GM23338 (cell line): ENCODE measurements at places on chromosomes 6 and 20.

- DNase-seq = no peak
These were observed 8.3 kb downstream of the R3HDML start for GRCh38 chr20:44345147-44345546.

- peak; percentile 69 for DNase-seq
These were observed 1.2 kb downstream of the TPD52L1 start for GRCh38 chr6:125154761-125155135.

DNA sequence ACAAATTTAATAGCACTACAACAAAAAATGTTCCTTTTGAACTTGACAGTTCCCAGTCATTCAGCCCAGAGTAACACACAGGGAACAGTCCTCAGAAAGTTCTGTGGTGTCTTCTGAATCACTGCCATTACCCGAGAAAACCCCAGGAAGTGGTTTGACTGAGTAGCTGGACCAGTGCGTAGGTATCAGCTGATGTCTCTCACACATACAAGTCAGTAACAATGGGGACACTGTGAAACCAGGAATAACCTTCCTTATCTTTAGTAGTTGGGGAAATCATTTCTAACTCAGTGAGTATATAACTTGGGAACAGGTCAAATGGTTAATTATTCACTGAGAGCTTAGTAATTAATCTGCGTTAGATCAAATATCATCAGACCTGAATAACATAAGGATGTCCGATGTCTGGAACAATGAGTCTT lies 73.1 kb downstream of the HIVEP2 start:
- no peak for DNase-seq

DNA sequence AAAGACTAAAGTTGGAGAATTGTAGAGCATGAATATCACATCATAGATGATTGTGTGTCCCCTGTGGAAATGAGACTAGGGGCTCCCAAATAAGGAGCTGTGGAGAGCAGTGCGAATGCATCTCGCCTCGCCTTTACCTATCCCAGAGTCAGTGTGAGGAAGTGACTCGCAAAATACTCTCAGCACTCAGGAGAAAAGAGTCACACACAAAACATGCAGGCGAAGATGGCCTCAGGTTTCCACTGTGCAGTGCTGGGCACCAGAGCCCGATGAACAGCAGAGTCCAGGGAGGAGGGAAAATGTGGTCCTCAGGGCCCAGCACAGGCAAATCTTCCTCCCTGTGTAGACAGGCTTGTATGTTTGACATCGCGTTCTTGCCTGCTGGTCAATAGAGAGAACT lies 126.5 kb upstream of the AFDN start:
- DNase-seq = no peak

DNA sequence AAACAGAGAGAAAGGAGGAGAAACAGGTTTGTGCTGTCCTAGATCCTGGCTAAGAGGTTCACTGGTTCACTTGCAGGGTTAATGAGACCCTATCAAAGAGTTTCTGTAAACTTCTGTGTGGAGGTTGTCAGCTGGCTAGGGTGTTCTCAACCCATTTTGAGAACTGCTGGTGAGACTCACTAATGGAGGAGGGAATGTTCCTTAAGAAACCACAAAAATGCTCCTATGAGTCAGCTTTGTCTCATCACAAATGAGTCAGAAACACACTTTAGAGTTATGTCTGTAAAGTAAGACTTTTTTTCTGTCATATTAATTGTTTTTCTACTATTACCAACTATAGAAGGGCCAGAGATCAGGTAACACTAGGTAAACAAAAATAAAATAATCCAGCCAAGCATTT lies 884.4 kb downstream of the PHF3 start:
- peak; percentile 2 for DNase-seq

GRCh38 chr6:44100088-44100550 lies 27.1 kb downstream of the MRPL14 start:
- DNase-seq = peak; percentile 53

- peak; percentile 65 for DNase-seq
These were observed 172.1 kb upstream of the GGTLC1 start for GRCh38 chr20:24160563-24161281.

DNA sequence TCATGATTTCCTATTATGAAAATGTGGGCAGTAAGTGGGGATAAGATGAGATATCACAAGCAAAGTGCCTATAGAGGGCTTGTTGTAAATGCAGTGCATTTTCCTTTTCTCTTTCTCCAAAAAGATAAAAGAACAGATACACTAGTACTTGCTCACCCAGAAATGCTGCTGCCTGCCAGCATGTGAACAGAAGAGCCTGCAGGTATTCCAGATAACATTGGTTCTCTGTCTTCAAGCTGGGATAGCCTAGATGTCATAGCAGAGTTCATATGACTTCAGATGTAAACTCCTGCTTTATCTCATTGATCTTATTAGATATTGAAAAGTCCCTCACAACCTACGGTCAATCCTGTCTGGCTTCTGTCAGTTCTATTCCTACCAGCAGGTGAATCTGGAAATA lies 123.7 kb downstream of the TMEM200A start:
- DNase-seq = no peak

GRCh38 chr6:56529594-56530191 lies 113.0 kb downstream of the DST start:
- DNase-seq = no peak

DNA sequence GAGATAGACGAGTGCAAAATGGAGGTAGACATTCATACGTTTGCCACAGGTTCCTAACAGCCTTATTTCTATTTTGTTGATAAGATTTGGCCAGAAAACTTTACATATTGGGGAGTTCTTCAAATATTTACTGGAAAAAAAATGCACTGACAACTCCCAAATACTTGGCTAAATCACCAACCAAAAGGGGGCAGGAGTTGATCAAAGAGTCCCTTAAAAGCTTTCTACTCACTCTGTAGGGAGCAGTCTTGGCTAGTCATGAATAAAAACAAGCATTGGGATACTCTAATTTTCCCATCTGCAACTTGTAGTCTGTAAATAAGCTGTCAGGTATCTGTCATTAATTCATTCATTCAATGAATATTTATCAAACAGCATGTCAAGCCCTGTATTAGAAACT lies 18.4 kb downstream of the TENT5A start:
- DNase-seq = peak; percentile 46

DNA sequence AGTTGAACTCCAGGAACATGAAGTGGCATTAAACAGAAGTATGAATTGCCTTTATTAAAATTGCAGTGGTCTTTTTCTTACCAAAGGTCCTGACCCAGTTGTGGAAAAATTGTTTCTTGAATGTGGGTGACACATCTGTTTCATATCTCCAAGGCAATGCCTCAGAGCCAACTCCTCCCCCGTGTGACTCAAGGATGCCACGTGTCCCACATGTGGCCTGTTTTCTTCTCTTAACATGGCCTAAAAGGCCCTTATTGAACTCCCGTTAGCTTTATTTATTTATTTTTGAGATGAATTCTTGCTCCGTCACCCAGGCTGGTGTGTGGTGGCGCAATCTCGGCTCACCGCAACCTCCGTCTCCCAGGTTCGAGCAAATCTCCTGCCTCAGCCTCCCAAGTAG lies 128.4 kb upstream of the ESR1 start:
- no peak for DNase-seq

GRCh38 chr6:165662749-165663376 lies at the start of gene PDE10A:
TSS of gene PDE10A (minus strand) at chr6:165663241. CDS start at chr6:165662811, 430 bp downstream.
- DNase-seq = peak; percentile 63

- no peak for DNase-seq
These were observed 105.8 kb upstream of the SPTLC3 start for GRCh38 chr20:12902992-12903391.

DNA sequence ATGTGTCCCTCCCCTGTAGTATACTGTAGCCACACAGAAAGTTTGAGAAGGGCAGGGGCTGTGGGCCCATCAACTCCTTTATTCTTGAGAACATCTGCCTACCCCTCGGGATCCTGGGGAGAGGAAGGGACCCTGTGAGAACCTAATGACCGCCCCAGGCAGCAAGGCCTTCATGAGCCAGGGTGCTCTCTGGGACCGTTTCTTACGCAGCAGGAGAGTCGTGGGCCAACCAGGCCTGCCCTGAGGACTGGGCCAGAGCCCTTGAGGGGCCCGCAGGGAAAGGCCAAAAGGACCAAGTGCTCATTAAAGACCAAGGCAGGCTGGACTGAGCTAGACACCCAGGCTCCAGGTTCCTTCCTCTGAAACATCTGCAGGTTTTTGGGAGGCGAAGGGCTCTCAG lies 5.2 kb downstream of the SGK2 start:
- DNase-seq = no peak

GRCh38 chr6:162181111-162181510 lies 546.5 kb downstream of the PRKN start:
- no peak for DNase-seq

DNA sequence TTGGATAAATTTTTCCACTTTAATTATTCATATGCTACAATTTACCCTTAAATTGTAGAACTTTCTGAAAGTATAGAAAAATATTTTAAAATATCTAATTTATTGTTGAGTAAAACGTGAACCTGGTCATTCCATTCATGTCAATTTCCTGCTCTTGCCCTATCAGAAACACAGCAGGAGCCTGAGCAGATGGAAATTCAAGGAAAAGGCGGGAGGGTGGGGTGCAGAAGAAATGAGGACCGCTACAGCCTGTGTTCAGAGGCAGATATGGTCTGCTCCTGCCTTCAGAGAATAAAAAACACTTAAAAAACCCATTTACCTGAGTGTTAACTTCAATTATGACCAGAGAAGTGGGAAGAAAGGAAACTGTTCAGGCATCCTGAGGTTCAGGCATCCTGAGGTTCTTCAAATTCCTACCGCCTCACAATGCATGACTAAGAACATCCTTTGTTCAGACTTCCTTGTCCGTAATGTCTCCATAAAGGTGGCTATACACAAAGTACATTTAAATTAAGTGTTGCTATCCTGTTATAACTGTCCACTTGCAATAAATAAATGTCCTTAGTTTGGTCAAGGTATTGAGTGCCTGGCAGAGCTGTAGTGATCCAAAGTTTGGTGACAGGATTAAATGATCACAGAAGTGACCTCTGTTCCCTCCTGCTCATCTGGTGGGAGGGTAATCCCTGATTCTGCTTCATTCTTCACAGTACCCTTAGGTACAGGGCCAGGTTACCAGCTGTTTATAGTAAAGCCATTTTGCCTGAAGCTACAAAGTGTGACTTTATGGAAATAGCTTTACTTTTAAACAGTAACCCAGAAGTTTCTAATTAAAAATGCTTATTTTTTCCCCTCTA lies 109.1 kb downstream of the MAN1A1 start:
- DNase-seq = peak; percentile 69

GRCh38 chr20:13205425-13205824 lies 15.6 kb upstream of the ISM1 start:
- no peak for DNase-seq

GRCh38 chr6:34465531-34466241 lies at the start of gene PACSIN1:
TSS of gene PACSIN1 (plus strand) at chr6:34466076. CDS start at chr6:34526306, 60,230 bp downstream.
- DNase-seq = peak; percentile 90

GRCh38 chr6:42326248-42326647 lies 108.6 kb upstream of the MRPS10 start:
- DNase-seq = no peak

- no peak for DNase-seq
These were observed 159.5 kb downstream of the DLL1 start for GRCh38 chr6:170131351-170131750.

GRCh38 chr6:40719671-40720374 lies 132.7 kb upstream of the LRFN2 start:
- DNase-seq = peak; percentile 41

- DNase-seq = no peak
These were observed 695.5 kb upstream of the CHD6 start for GRCh38 chr20:42313704-42314103.

- DNase-seq = no peak
These were observed 155.2 kb upstream of the ESR1 start for GRCh38 chr6:151652325-151652724.

DNA sequence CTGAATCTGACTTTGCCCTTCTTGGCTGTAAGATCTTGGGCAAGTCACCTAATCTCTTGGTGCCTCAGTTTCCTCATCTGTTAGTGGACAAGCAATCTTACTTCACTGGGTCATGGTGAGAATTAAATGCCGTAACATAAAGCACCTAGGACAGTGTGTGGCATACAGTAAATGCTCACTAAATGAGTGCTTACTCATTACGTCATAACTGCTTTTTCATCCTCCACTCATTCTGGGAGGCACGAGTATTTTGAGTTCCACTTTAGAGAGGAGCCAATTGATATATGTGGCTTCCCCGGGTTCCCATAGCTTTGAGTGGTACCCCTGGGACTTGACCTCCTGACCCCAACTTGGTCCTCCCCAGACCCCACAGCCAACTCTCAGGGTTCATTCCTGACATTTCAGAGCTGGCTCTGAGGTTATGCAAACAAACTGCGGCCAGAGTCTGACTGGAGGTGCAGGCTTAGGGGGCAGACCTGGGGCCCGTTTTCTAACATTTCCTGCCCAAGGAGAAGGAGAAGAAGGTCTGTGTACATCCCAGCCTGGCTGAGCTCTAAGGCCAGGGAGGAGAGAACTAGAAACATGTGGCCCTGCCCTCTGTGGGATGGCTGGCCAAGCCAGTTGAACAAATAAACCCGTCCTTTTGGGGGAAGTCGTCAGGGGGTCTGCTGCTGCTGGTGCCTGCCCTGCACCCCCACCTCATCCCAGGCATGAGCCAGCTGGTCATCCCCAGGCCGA lies 5.8 kb downstream of the ANGPT4 start:
- no peak for DNase-seq

DNA sequence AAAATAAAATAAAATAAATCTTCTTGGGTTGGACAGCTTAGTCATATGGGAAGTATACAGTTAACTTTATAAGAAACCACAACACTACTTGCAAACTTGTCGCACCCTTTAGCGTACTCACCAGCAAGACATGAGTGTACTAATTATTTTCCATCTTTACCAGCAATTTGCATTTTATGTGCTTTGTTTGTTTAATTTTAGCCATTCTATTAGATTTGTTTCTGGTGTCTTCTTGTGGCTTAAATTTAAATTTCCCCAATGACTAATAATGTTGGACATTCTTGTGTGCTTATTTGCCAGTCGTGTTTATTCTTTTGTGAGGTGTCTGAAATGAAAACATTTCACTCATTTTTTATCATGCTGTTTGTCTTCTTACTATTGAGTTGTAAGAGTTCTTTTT lies 1172.2 kb upstream of the CITED2 start:
- DNase-seq = no peak

GRCh38 chr6:445571-446417 lies 54.2 kb downstream of the IRF4 start:
- no peak for DNase-seq
